ENCODE measurements at places on chromosomes 12 and 14.

DNA sequence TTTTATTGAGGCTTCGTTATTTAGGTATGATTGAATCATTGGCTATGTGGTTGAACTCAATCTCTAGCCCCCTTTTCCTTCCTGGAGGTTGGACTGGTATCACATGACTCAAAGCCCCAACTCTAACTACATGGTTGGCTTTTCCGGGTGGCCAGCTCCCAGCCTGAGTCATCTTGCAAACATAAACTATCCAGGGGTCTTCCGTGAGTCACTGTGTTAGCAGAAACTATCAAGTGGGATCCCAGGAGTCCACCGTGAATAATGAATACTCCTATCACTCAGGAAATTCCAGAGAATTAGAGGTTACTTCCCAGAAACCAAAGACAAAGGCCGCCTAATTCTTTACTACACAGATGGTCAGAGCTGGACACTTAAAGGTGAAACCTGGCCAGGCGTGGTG is 19.7 kb upstream of the PLEKHD1 start:
- no peak for DNase-seq

DNA sequence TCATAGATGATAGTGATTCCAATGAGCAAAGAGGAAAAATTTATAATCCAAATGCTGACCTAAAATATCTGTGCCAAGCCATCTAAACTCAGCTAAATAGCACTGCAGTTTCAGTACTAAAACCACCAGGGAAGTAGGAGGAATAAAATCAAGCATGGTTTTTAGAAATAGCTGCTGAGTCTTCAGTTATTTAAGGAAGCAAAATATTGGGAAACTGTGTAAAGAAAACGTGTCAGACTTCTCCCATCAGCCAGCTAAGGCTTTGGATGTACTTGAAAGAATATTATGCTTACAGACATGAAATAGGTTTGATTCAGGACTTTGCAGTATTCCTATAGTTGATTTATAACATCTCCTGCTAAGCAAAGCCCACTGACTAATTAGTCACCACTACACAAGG is 24.7 kb downstream of the CLEC2D start:
- DNase-seq: no peak

DNA sequence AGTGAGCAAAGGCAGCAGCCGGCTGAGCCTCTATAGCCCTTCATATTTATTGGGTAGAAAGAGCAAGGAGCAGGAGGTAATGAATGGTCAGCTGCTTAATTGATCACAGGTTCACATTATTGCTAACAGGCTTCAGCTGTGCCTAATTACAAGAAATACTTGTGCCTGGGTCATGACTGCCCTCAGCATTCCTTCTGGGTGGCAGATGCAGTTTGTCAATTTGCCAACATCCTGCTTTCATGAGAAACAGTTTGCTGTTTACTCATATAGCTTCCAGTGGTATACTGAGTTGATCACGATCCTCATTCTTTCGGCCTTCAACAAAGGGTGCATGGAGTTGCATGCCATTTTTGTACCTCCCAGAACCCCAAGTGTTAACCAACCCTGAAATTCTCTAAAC is 81.0 kb upstream of the PLEKHG7 start:
- DNase-seq: no peak

DNA sequence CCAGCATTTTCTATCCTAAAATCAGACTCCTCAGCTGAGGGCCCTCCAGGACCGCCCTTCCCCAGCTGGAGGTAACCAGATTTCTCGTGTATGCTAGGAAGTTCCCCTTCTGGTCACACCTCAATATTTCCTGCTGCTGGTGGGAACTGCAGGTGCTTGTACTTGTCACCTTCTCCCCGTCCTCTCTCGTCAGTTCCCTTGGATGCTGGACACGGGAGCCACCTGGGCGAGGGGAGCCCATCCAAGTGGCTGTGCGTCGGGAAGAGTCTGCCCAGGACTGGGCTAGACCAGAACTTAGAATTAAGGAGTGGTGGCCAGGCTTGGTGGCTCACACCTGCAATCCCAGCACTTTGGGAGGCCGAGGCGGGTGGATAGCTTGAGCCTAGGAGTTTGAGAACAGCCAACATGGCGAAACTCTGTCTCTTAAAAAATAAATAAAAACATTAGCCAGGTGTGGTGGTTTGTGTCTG is 23.2 kb upstream of the KIF26A start:
- DNase-seq: peak; percentile 44

- DNase-seq: no peak
Measured at GRCh38 chr14:50615552-50615951, 52.6 kb downstream of the SAV1 start.

GRCh38 chr14:68644101-68644500 is 148.8 kb downstream of the ZFP36L1 start:
- peak; percentile 22 for DNase-seq

GRCh38 chr14:94132285-94132887 is 3.0 kb upstream of the IFI27L2 start:
- no peak for DNase-seq

DNA sequence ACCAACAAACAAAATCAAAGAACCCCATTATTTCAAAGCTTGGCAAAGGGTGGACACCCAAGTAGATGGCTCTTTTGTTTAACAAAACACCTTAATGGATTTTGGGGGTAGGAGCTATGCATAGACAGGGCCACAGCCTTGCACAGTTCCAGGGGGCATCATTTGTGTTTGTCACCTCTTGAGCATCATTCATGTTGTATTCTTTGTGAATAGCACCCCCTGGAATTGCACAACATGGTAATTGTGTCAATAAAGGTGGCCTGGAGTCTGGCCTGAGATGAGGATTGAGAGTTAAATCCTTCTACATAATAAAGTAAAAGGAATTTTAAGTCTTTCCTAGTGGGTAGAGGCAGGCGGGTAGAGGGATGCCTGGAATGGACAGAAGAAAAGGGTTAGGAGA is 3.3 kb upstream of the FRS2 start:
- DNase-seq: no peak

DNA sequence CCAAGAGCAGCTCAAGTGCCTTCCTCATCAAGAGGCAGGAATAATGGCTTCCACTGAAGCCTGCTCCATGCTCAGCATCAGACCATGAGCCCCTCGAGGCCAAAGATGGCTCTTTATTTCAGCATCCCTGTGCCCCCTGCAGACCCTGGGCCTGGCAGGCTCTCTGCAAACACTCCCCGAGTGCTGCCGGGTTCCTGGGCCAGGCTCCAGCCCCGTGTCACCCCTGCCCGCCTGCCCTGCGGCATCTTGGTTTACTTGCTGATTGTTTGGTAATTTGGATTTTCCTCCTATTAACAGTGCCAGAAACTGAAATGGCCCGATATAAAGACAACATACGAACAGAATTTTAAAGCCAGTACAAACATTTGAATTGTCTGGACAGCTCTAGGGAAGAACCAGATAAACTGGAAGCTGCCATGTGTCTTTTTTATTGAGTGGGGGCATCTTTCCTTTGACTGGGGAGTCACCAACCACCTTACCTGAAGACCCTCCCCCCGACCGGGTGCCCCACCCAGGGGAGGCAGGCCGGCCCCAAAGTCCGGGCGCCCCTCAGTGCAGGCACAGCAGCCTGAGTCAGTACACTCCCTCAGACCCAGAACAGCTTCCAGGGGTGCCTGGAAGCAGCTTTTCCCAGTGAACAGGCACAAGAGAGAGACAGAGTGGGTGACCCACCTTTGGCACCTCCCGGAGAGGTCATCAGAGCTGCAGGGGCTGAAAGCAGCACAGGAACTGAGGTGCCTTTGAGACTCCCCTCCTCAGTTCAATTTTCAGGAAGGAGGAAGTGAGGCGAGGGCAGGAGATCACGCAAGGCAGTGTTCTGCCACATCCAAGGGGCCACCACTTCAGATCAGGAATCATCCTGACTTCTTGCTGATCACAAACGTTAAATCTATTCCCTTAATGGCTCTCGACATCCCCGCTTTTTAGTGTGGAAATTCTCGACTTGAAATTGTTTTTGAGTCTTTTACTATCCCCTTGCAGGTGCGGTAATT is 30.6 kb downstream of the ITPK1 start:
- no peak for DNase-seq

GRCh38 chr14:69931960-69932359 is 52.7 kb downstream of the SMOC1 start:
- DNase-seq: no peak

DNA sequence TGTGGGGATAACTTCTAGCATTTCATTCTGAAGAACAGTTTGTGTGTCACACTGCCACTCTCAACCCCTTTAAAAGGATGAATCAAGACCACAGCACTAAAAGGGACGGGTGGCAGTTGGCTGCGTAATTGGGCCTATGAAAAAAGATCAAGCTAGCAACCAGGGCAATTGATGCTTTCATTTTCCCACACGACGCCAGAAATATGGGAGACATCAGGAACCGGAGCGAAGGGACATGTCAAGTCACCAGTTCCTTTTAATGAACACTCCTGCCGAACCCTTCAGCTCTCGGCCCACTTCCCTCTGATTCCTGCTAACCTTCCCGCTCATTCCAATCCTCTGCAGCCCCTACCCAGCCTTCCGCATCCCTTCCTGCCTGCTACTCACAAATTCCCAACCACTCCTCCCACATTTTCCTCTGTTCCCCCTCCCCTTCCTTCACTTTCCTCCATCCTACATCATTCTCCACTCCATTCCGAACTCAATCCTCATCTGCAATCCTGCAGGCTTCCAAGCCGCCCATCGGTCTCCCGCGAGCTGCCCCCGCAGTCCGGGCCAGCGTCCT is 753 bp downstream of the CSRNP2 start:
- no peak for DNase-seq
